ENCODE measurements at places on chromosomes 5 and 9.

- DNase-seq = no peak
These were observed 17.0 kb upstream of the FIBCD1 start for GRCh38 chr9:130955947-130956621.

DNA sequence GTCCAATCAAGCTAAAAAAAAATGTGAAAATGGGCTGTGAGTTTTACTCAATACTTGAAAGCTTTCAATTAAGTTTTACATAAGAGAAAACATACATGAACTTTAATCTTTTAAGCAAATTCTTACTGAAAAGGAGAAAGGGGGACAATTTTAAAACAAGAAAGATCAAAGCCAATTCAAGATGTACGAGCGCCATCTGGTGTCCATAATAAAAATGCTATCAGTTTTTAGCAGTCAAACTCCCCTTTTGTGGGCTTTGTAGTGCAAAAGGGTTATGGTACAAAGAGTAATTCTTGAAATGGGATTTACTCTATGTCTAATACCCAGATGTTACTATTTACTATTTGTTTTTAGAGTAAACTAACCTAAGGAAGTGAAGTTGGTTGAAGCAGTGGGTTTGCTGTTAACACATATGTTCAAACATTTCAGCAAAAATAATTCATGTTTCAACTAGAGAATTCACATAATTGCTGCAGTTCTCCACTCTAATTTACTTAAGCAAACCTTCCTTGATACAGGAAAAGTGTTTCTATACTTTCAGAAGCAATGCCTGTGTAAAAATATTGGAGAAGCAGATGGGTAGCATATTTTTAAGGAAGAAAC lies 228.2 kb upstream of the TYRP1 start:
- peak; percentile 44 for DNase-seq

DNA sequence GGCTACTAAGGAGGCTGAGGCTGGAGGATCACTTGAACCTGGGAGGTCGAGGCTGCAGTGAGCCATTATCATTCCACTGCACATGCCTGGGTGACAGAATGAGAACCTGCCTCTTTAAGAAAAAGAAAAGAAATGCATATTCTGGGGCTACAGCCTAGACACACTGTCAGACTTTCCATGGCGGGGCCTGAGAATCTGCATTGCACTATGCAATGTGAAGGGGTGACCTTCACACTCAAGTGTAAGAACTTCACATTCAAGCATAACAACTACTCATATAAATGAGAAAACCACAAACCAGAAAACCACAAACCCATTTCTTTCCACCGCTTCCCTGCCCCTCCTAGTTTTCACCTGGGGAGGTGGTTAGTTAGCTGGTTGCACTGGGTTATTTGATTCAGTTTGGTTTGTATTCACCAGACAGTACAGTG lies 18.0 kb upstream of the FBP2 start:
- DNase-seq = no peak

DNA sequence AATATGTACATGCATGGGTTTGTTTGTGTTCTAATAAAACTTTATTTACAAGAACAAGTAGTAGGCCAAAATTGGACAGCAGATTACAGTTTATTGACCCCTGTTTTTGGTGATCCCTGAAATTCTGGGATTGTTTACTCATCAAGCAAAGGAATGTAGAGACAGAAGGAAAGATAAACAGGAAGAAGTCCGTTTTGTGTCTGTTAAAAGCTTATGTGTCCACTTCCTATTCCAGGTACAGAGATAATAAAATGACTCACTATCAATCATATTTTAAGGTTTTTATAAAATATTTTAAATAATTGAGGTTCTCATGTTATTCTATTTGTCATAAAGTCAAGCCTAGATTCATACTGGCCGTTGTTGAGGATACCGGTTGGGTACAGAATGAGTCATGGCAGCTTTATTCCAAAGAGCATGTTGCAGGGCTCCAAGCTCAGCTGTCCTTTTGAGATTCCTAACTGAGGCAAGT lies 214.9 kb upstream of the DAB2 start:
- no peak for DNase-seq

GRCh38 chr5:136905571-136905970 lies 540.2 kb upstream of the TRPC7 start:
- no peak for DNase-seq

DNA sequence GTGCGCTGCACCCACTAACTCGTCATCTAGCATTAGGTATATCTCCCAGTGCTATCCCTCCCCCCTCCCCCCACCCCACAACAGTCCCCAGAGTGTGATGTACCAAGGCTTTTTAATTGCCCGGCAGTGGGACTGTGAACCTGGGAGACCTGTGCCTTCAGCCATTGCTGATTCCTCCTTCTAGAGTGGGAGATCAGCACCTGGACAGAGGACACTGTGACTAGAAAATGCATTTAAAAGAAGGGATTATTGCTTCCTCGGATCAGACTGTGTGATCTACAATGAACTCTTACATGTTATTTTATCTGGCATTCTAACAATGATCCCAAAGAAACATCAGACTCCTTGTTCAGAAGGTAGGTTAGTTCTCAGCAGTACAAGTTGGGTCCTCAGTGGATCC lies 25.9 kb downstream of the CTSL start:
- DNase-seq = no peak

GRCh38 chr9:76897804-76898525 lies 7.9 kb downstream of the PRUNE2 start:
- no peak for DNase-seq

GRCh38 chr5:41507501-41507900 lies 2.9 kb downstream of the PLCXD3 start:
- no peak for DNase-seq

DNA sequence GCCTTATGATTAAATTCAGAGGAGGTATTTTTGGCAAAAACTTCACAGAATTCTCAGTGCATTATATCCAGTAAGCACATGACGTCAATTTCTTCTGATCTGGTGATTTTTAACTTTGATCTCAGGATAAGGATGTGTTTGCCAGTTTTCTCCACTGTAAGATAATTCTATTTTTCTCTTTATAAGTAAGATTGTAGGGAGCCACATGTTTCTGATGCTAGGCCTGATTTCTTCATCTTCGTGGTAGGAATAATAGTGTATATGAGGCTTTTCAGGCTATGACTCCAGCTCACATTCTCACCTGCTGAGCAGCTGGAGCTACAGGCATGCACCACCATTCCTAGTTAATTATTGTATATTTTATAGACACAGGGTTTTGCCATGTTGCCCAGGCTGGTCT lies 32.1 kb upstream of the LMNB1 start:
- DNase-seq = no peak

DNA sequence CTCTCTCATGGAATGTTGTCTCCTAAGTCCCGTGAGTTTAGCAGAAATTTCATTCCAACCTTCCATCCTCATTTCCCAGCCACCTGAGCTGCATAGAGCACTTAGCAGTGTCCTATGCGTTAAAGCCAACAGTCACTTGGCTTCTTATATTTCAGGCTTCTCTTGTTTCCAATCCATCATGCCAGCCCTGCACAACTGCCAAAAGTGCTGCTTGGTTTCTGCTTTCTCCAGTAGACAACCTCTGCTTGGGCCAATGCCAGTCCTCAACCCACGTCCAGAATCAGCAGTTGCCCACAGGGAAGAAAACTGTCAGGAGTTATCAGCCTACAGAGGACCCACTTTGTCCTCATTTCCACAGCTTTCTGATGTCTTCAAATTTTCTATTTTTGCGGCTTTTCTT lies 42.5 kb downstream of the KCNIP1 start:
- DNase-seq = no peak

DNA sequence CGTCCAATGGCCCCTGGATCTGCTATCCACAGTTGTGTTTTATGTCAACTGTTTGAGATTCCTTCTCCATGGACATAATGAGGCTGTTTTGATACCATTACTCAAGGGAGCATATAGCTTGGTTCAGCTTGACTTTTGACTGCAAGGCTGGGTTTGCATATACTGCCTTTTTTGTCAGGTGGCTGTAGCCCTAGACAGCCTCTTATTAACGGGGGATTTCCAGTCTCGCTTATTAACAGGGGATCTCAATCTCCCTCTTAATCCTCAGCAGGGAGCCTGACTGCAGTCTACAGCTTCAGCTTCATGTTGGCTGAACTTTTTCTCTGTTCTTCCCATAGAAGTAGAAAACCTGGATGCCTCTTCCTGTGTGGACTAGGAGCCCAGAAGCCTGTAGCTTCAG lies 73.7 kb upstream of the TNC start:
- no peak for DNase-seq

- no peak for DNase-seq
These were observed 90.8 kb downstream of the ARHGAP26 start for GRCh38 chr5:142861011-142861410.

GRCh38 chr5:120106912-120107525 lies 357.1 kb upstream of the PRR16 start:
- no peak for DNase-seq

GRCh38 chr9:127714951-127715469 lies 453 bp downstream of the PTRH1 start:
- DNase-seq = no peak

- no peak for DNase-seq
These were observed 234.1 kb upstream of the DAB2 start for GRCh38 chr5:39658866-39659265.

DNA sequence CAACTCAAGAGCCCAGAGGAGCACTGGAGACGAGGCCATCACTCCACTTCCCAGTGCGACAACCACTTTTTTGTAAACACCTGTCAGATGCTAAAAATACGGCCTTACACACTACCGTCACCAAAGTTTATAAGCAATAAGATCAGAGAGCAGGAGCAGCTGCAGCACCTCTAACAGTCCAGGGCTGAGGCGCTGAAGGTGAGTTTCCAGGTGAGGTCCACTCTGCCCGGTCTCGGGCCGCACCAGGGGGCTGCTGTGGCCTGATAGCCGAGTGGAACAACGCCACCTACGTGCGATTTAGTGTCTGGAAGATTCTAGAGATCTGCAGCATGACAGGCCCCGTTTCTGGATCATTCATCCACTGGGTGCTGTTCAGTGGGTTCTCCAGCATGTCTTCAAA lies 25.8 kb upstream of the CAMSAP1 start:
- DNase-seq = no peak

DNA sequence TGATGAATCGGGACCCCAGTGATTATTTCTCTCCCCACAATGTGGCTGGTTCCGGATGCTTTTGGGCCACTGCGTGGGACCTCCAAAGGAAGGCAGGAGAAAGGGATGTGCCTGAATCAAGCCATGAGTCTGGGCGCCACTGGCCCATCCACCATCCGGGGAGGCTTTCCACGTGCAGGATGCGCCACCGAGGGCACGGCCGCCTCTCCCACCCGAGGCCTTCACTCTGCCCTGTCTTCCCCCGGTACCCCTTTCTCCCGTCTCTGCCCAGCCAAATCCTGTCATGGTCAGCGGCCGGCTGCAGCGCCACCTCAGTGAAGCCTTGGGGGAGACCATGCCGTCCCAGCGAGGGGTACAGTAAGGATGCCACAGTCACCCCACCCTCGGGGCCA lies 43.9 kb upstream of the GRHPR start:
- DNase-seq = no peak

- DNase-seq = no peak
These were observed 81.4 kb downstream of the PGM5 start for GRCh38 chr9:68437785-68438184.

DNA sequence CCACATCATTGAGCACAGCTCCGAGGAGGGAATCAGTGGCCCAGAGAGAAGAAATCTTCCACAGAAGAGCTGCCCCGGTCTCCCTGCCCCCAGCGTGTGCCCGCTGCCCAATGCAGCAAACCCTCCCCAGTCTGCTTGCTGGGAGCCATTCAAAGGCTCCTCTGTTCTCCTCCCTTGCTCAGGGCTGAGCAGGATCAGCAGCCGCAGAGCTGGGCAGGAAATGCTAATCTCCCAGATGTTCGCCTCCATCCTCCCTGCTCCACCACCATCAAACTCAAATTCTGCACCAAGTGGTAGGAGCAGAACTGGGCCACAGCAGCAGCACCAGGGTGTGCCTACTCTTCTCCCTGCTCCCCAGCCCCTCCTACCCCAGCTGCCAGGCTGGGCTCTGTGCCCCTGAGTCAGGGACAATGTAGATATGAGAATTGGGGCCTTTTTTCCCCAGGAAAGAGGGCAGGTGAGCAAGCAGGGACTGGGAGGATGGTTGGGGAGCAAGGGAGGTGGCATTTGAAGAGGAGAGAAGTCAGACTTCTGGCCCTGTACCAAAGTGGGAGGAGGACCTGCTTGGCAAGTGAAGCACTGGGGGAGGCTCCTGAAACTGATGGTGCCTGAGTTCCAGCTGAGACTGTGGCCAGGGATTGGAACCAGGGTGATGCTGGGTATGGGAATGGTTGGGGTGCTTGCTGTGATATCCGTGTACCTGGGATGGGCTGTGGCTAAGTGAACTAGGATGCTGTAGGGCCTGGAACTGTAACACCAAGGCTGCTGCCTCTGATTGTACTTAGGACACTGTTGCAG lies 1.9 kb upstream of the PCDH1 start:
- no peak for DNase-seq

DNA sequence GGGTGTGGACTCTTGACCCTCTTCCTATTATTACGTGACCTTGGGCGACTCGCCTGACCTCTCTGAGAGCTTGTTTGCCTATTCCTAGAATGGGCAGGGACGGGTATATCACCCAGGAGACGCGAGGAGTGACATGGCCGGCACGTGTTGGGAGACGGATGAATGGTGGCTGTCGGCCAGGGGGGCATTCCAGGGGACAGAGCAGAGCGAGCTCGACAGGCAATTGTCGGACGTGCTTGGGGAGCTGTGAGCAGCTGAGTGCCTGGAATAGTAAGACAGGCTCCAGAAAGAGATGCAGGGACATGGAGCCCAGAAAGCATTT lies 29.3 kb upstream of the UNC5A start:
- DNase-seq = no peak

DNA sequence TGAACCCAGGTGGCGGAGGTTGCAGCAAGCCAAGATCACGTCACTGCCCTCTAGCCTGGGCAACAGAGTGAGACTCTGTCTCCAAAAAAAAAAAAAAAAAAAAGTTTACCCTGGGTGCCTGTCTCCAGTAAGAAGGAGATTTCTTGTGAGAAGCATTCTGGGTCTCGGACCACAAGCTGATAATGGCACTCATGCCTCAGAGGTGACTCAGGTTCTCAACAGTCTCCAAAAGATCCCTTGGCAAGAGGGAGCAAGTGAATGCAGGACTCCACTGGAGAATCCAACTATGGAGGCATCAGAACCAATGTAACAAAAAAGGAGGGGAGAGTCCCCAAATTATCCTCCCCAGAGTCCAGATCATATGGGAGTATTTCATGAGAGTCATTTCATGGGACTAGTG lies 106.0 kb upstream of the LRRTM2 start:
- DNase-seq = peak; percentile 90

- no peak for DNase-seq
These were observed 130.7 kb upstream of the ACO1 start for GRCh38 chr9:32253731-32254130.

GRCh38 chr5:156093024-156093423 lies 233.9 kb upstream of the SGCD start:
- DNase-seq = no peak

- no peak for DNase-seq
These were observed 81.8 kb downstream of the PRDM6 start for GRCh38 chr5:123170816-123171215.

All from fibroblast of the aortic adventitia (primary cell).